ENCODE measurements at places on chromosomes 1 and 21.

DNA sequence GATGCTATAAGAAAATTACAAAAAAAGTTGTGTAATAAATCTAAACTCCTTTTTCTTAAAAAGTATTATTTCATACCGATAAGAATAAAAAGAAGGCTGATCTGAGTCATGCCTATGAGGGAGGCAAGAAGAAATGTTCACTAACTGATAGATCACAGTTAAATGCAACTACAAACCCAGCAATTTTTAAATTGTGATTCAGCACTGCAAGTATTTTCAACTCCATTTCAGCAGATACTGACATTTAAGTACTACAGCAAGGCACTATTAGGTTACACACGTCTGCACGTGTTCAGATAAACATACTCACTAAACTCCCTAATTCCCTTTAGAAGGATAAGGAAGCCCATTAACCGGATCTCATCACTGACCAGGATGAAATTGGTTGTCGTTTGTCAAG lies 213.3 kb upstream of the ZRANB2 start:
- DNase-seq = no peak

- no peak for DNase-seq
Measured at GRCh38 chr1:191886977-191887376, 271.3 kb upstream of the RGS18 start.

GRCh38 chr1:30321246-30321910 lies 402.0 kb downstream of the MATN1 start:
- DNase-seq = no peak

DNA sequence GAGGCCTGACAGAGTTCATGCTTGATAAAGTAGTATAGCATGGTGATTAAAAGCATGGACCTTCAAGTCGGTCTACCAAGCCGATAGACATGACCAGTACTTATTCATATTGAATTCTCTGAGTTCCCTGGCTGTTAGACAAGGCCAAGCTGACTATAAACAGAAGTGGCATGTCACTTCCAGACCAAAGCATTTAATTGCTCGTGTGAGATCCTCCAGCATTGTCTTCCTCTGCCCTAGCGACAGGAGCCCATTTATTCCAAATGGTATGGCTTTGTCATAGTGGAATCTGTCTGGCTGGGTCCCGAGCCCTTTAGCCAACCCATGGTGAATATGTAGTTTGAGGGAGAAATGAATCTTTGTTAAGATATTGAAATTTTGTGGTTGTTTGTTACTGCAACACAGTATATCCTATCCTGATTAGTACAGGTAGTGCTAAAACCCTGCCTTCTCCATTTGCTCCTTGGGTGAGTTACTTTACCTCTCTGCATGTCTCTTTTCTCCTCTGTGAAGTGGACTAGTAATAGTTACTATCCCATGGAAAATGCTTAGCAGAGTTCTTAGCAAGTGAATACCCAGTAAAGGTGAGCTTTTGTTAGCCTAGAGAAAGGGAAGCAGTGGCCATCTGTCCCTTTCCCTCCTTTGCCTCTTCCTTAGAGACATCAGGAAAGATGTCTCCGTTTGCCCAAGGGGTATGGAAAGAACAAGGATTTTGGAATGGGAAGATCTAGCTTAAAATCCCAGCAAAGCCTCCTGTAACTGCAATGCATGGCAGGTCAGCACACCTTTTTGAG lies 77.6 kb upstream of the CD1D start:
- no peak for DNase-seq

DNA sequence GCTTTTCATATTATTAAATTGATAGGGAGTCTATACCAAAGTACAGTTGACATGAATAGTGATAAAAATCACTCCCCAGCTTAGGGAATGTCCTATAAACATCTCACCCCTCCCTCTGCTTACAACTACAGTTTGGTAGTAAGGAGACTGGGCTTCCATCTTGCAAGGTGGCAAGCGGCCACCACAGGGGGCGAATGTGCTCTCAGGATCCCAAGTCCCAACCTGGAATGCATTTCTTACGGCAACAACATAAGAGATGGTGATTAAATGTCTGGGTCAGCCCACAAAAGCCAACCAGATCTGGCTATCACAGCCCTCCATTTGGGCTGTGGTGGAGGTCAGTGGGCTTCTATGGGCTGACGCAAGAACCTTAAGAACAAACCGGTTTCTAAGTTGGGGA lies 68.0 kb downstream of the SMYD2 start:
- no peak for DNase-seq

- DNase-seq = no peak
Measured at GRCh38 chr1:207248544-207249198, 72.8 kb upstream of the CD55 start.

GRCh38 chr1:110680036-110680735 lies 5.4 kb upstream of the KCNA3 start:
- DNase-seq = peak; percentile 67

DNA sequence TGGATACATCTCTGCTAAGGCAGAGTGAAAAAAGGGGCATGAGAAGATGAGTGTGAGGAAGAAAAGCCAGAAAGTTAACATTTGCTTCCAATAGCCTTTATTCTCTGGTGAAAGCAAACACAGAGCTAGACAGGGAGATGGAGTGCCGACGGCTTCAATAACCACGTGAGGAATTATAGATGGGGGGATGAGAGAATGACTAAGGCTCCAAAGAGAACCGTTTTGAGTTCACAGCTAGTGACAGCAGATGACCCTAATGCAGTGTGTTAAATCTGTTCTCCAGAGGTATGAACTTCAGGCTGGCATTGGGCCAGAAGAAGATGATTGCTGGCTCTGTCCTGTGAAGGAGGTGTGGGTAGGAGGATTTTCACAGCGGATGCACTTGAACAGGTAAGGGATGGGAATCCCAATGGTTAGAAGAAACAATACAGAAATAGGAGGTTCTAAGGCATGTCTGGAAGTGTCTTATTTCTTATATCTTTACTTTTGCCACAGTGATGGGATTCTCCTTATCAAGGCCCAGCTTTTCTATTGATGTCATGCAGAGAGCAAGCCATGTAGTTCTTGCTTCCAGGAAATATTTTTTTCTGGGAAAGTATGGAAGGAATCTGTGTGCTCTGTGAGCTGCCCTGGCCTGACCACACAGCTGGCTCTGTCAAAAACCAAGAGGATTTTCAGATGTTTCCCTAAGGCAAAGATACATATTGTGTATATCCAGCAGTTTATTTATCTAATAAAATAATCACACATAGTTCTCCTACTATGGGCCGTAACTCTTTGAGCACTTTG lies 573.8 kb downstream of the LTN1 start:
- DNase-seq = no peak

- no peak for DNase-seq
Measured at GRCh38 chr1:195617106-195617505, 991.1 kb downstream of the KCNT2 start.

DNA sequence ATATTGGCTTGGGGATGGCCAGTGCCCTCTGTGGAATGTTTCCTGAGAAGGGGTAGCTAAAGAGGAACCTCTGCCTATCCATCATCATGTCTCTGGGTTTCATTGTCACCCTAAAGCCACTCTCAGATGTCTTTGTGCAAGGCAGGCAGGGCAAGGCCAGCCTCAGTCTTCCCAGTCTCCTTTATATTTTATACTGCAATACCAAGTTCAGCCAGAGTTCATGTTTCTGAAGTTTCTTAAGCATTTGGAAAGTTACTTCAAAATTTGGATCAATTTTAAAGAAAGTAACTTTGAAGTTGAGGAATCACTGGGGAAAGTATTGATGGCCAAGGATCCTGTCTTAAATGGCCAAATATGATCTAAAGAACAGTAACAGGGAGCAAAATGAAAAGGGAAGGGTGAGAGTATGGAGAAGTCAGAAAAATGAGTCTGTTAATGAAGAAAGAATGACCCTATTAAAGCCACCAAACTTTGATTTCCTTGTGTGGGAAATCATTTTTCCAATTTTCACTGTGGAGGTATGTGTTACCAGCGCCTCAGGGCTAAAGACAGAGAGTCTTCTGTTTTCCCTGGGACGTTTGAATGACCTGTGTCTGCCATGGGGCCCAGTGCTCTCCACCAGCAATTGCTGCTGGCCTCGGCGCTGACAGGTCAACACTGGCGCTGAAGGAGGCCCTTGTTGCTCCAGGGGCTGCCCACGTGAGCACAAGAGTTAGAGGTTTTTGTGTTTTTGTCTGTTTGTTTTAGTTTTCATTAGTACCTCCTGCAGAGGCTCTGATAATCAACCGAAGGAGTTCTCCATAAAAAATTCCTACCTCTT lies 93.9 kb downstream of the ATP5PO start:
- DNase-seq = no peak

DNA sequence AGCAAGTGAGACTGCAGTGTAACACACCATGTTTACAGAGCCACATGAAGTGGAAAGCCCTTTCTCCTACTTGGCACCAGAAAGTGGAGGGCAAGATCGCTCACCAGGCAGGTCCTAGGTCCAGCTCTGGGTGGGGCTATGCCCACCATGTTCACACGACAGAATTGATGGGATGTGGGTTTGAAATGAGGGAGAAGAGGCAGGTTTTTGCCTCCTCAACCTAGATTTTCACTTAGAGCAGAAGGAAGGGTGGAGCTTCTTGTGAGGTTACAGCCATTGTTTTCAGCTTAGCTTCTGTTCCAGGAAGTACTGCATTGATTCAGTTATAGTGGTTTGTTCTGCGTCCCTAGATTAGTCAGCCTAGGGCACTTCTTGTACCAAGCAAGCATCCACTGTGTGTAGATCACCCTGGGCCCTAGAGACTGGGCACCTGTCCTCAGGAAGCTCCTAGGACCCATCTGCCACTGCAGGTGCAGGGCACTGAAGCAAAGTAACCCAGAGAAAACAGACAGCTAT lies 2.3 kb downstream of the CD53 start:
- peak; percentile 84 for DNase-seq

DNA sequence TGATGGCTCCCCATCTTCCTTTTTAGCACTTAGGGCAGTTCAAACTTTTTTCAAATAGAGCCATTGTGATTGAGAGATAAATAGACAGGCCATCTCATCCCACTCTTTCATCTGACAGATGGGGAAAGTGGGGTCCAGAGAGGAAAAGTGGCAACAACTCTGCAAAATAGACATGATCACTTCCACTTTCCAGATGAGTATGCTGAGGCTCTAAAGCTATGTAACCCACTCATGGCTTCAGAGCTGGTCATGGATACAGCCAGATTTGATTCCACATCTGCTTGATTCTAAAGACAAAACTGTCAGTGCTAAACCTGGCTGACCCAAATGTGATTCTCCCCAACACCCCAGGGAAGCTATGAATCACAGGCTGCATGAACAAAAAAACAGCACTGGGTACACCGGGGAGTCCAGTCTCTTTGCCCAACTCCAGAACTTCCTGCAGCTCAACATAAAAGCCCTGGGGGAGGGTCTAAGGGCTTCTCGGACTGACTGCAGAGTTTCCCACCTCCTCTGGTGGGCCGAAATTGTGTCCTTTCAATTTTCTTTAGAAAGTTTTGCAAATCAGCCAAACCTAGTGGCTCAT lies 59.3 kb downstream of the PLPP3 start:
- no peak for DNase-seq

DNA sequence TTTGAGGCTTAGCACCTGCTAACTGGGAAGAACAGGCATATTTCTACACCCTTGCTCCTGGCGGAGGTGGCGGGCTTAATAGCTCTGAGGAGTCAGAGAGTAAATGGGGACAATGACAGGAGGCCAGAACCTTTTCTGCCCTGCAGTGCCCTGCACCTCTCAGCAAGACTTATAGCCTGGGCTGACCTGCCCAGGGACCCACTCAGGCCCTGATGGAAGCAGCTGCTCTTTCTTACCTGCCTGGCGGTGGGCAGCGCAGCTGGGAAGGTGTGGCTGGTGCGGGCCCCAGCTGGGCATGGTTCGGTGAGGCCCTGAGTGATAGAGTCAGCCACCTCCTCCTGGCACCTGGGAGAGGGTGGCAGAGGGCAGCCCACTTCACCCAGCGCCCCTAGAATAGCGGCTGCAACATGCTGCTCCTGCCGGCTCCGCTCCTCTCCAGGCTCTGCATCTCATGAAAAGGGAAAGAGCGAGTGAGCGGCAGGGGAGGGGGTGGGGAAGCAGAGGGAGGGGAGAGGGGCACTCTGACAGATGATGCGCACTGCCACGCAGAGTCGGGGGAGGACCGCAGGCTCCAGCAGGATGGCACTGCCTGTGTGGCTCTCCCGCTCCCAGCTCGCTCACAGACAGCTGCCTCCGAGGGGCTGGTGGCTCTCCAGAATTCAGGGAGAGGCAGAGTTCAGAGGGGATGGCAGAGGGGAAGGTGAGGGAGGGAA lies at the start of gene RGS8:
TSS of gene RGS8 (minus strand) at position 472 of the 713 bp plus-strand sequence. CDS start 14,938 bp downstream, outside the sequence.
- no peak for DNase-seq

- DNase-seq = peak; percentile 99
Measured at GRCh38 chr1:115062542-115063004, 26.7 kb downstream of the TSPAN2 start.

DNA sequence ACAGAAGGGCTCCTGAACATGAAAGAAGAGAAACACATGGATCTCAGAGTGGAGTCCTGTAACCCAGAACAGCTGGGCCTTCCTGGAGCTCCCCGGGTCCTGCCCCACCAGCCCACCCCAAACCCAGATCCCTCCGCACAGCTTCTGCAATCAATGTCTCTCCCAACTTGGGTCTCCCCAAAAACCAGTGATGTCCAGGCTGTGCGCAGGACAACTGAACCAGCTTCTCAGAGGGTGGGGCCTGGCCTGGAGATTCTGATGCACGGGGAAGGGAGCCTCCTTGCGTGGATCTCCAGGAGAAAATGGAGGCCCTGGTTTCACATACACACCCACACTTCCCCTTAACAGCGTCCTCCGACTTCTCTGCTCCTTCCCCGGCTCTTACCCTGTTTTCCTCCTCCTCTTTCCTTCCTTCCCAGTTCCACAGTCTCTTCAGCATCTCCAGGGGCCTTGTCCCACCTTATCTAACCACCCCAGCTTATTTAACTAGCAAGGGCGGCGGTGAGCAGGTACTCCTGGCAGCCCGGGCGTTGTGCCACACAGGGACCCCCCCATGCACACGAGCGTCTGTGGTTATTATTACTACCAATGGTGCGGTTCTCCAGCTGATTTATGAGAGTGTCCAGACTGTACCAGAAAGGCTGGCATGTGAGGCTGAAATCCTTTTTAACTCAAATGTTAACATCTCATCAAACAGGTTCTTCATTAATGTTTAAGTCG lies 11.2 kb upstream of the MX2 start:
- no peak for DNase-seq

GRCh38 chr1:54591127-54591756 lies 32.1 kb downstream of the FAM151A start:
- no peak for DNase-seq

DNA sequence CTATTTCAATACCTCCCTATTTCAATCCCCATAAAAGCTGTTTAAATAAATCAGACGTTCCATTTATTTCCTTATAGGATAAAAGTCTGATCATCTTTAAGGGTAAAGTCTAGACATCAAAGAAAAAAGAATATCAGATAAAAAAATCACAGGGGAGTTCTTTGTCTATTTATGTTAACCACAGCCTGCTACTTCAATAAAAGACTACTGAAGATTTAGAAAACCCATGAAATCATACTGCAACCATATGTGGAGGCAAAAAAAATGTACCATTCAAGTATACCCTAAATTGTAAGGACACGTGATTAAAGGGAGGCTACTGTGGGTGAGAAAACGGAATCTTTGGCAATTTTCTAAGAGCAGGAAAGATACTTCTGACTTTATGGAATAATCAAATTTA lies 108.2 kb upstream of the TNFSF4 start:
- DNase-seq = no peak

GRCh38 chr1:94541246-94542087 lies at the start of gene F3:
Gene F3, minus strand, starts transcription at chr1:94541759. Its CDS starts 123 bp downstream, at chr1:94541636.
- peak; percentile 81 for DNase-seq

Measured in common myeloid progenitor, CD34-positive (primary cell).